ENCODE measurements at places on chromosomes 16 and 17.

- DNase-seq: no peak
Measured at GRCh38 chr16:56421976-56422669, 3.2 kb downstream of the AMFR start.

- DNase-seq: no peak
Measured at GRCh38 chr16:728890-729744, 2.2 kb downstream of the HAGHL start.

DNA sequence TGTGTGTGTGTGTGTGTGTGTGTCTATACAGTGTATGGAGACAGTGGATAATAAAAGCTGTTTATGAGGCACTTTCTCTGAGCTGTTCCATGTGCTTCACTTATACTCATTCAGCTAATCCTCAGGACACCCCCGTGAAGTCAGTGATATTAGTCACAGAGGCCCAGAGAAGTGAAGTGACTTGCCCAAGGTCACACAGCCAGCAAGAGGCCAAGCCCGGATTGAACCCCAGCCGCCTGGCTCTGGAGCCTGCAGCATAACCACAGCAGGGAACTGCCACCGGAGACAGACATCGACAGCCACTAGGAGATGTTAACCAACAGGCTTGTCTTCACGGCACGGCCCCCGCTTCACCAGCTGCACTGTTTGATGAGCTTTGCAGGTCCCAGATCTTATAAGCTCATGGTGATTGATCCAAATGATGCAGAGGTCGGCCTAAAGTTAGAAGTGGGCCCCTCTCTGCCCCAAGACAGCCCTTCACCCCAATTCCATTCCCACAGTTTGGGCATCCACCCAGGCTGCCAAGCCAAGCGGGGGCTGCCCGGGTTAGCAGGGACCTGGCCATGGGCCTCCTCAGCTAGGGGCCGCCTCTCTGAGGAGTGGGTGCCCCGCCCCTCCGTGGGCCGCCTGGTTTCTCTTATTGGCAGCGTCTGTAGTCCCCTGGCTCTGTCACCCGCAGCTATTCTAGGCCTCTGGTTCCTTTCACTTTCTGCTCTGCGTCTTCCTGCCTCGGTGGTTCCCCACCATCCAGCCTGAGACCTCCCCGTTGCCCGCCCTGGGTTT lies 30.9 kb downstream of the SOCS1 start:
- DNase-seq: no peak

- no peak for DNase-seq
Measured at GRCh38 chr16:67979955-67980678, at the start of gene DPEP3. TSS of gene DPEP3 (minus strand) at chr16:67980499. CDS start at chr16:67980380, 119 bp downstream.

Data from HS-5 (cell line).